ENCODE measurements at places on chromosomes 11 and 22.

DNA sequence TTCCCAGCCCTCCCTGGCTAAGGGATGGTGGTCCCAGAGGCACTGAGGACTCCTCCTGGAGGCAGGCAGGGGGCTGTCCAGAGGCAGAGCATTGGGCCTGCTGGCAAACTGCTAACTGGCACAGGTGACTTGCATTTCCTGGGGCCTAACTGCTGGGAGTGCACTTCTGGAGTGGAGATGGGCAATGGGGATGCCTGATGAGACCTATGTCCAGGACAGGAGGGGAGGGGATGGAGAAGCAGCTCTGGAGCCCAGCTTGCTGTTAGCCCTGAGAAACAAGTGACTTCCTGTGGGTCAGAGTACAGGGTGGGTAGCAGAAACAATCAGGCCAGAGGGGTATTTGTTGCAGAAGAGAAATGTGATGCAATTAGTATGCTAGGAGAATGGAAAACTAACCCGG, 253.2 kb downstream of the ST3GAL4 start:
- no peak for DNase-seq

DNA sequence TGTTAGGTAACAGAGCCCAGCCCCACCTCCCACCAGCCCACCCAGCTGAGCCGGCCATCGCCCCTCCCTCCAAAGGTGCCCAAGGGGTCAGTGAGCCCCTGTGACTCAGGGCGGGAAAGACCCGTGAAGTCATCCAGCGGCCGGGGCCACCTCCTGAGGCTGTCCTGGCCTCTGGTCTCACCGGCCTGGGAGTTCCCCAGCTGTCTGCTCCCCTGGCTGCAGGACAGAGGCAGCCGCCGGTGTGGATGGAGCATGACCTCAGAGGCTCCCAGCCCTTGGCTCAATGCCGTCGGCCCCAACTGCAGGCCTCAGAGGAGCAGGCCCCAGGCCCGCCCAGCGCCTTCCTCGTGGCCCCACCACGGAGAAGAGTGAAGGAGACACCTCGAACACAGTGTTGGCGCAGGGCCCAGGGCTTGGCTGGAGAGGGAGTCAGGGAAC, 28.7 kb downstream of the RPL3 start:
- no peak for DNase-seq

GRCh38 chr11:44709966-44710365, 16.8 kb upstream of the TSPAN18 start:
- DNase-seq: no peak

GRCh38 chr11:75655605-75656004, 13.2 kb downstream of the MAP6 start:
- no peak for DNase-seq

Data from stimulated activated CD8-positive, alpha-beta memory T cell treated with anti-CD3 and anti-CD28 coated beads, Interleukin-12 subunit alpha, Interleukin-12 subunit beta, amount 100 ng/mL, for 4 hours (primary cell).